Activated T-cell treated with anti-CD3 and anti-CD28 coated beads for 24 hours (primary cell): ENCODE measurements at places on chromosomes 7 and 10.

GRCh38 chr10:129857242-129857960 is 106.7 kb downstream of the EBF3 start:
- DNase-seq, result no peak

DNA sequence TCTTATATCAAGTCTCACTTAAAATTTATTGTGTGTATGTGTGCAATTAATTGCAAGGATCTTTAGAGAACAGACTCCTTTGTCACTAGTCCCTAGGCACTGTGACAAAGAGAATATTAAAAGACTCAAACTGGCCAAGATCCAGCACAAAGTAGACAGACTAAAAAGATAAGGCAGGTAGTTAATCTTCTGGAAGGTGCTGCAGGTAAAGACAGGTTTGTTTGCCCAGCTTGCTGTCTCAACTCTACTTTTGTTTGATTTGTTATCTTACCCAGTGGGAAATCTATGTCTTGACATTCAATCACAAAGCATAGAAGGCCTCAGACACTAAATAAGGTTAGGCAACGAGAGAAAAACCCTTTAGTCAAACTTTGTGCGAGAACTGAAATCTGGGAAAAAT is 807.9 kb upstream of the LRRN3 start:
- no peak for DNase-seq

DNA sequence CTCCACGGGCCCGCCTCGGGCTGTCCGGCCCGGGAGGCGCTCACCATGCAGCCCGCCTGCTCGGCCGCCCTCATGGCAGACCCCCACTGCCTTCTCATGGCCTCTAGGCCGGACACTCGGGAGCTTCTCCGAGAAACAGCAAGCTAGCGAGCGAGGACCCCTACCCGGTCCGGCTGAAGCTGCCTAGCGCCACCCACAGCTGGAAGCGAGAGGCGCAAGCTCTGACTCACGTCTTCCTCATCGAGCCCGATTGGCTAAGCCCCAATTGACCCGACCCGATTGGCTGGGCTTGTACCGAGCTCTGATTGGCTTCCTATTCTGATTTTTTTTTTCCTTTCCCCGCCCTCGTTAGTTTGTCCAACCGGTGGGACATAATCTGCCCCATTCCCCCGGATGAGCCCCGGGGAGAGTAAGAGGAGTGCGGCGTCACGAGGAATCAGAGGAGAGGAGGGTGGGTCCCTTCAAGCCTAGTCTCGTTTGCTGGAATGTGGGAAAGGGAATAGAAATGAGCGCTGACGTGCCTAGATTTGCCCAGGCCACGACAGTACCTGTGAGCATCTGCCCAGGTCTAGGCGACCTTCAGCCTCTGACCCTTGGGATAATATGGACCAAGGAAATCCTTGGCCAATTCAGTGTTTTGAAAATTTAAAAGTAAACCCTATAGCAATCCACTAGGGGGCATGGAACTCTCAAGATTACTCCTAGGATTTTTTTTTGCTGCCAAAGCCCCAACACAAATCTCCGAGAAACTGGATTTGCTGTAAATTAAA is at the start of gene TYSND1:
Gene TYSND1 (minus strand): TSS at position 212 of the 770 bp plus-strand sequence. CDS start 114 bp downstream, at position 98.
- peak; percentile 89 for DNase-seq

DNA sequence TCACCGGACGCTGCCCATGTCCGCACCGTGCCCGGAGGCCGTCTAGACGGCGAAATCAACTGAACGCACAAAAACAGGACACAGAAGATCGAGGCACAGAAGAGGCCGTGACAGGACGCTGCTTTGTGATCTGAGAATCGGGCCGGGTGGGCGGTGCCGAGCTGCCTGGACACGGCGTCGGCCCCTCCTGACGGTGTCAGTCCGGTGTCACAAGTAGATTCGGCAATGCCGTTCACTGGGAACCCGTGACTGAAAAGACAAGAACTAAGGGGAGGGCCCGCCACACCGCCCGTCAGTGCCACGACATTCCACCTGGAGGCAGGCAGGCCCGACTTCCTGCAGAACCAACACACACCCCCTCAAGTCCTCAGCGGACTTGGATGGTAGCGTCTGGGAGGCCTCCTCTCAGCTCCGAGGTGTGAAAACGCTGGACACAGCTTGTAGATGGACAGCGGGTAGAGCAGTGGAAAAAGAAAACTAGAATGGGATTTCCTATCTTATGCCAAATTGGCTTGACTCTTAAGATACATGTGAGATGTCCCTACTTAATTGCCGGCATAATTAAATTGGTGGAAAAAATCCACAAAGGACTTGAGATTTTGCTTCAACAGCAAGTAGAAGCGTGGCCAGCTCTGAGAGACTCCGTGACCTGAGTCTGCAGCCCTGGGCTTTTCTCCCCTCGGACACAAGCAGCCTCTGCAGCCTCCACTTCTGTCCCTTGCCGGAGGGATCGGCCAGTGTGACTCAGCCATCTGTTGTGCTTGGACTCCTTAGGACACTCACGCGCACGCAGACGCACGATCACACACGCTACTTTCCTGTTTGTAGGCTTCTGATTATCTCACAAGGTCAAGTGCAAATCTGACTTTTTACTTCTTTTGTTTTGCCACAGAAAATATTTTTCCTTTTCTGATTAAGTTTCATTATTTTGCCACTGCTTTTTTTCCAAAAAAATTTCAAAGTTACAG is 269.0 kb downstream of the DIP2C start:
- no peak for DNase-seq

DNA sequence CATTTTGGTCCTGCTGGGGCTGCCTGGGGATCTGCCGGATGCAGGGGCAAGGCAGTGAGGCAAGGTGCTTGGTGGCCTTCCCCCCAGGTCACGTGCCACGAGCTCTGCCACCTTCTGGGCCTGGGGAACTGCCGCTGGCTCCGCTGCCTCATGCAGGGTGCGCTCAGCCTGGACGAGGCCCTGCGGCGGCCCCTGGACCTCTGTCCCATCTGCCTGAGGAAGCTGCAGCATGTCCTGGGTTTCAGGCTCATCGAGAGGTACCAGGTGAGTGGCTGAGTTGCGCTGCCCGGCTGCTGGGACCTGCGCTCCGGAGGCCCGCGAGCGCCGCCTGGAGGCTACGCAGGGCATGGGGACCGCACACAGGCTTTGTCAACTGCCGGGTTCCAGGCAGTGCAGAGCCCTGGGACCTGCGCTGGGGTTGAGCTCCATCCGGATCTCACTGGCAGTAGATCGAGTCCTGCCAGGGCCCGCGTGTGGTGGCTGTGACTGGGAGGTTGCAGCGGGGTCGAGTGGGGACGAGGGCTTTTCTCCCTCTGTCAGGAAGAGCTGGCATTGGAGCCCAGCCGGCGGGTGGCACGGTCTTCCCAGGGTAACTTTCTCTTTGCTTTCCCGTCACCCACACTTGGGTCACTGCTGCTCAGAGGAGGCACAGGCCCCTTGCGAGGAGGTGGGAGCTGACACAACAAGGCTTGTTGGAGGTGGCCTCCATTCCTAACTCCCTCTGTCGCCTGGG is 21.7 kb downstream of the AMZ1 start:
- peak; percentile 67 for DNase-seq

DNA sequence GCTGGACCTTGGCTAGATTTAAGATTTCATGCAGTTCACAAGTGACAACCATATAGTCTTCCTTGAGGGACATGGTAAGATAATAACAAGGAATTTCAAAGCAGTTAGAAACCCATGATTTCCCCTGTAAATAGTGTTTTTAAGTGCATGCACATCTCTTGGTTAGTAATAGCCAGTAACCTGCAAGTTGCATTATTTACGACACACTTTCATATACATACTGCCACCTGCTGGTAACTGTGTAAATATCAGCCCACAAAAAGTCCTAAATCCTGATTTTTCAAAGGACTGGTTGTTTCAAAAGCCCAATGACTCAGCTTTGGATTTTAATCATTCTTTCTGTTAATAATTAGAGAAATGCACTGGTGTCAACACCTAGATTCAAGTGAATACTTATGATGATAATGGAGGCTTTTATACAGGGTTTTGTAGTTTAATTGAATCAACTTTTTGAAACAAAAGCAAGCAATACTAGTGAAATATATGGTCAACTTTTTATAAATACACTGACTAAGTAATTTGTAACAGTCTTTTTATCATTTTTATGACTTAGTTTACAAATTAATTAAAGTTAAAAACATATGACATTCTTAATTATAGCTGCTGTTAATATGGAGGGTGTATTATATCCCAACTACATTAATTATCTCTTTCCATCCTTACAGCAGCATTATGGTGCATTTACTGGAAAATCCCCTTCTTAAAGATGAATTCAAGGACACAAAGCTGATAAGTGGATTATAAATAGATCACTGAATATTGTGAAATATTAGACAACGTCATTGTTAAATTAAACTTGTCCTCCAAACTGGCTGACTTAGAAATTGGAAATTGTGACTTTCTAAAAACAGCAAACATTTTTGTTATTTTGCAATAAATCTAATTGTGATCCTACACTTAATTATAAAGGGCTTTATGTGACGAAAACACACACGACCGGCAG is 367.7 kb upstream of the SEMA3D start:
- no peak for DNase-seq

- no peak for DNase-seq
These were observed 47.8 kb upstream of the TMEM243 start for GRCh38 chr7:87267239-87267900.

DNA sequence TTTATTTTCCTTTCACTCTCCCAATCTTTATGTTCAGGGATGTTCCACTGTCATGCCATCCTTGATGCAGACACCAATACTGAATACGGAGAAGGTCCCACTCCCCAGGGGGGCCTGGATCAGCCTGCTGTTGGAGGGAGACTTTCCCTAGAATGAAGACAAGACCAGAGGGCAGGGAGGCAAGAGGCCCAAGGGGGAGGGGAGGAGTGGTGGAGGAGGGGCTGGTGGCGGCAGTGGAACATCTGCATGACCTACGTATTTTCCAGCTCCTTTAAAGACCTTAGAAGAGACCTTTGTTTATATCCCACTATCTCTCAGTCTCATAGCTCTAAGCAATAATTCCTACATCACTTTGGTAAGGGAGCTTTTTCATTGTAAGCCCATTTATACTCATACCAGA is 183.0 kb downstream of the HECW1 start:
- no peak for DNase-seq

DNA sequence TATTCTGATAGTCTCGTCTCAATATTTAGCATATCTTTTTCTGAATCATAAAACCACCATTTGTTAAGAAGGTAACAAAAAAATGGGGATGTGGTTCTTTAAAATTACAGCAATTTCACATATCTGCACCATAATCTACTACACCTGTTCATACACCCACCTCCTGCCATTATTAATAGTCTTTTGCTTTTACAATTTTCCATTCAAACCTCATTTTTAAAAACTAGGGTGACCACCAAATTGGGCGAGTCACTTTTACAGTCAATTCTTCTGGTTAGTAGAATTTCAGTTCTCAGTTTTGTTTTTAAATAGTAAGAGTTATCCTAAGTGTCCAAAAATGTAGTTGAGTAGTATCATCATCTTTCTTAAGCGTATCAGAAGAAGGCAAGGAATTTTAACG is 48.4 kb upstream of the GSAP start:
- DNase-seq, result no peak

DNA sequence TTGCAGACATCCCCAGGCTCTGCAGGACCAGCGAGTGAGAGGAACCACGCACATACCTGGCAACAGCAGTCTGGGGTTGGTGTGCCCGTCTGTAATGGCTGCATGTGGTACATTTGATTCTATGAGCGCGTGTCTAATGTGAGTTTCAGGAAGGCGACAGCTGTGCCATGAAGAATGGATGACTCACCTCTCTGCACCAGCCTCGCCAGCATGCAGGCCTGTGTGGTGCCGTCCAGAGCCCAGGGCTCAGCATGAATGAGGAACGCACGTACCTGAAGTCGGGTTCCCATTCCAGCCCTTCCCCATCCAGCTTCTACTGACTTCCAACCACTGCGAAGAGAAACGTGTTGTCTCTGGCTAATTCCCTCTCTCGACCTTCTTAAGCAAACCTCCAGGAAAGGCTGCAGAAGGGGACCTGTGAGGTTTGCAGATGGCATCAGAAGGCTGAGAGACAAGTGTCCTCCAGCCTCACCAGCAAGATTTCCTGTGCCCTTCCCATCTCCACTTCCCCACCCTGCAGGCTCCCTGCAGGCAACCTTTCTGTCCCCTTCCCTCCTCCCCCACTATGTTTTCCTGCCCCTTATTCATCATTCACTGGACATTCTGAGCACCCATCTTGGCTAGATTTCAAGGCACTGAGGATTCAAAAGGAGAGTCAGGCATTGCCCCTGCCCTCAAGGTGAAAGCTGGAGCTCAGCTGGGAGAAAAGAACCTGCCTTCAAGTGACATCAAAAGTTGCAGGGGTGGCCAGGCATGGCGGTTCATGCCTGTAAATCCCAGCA is 54.3 kb downstream of the ASB13 start:
- DNase-seq, result no peak

GRCh38 chr10:88288320-88289059 is 294.6 kb downstream of the RNLS start:
- DNase-seq, result no peak

GRCh38 chr7:106895246-106895864 is 30.3 kb downstream of the PIK3CG start:
- DNase-seq, result no peak

- DNase-seq, result no peak
These were observed 494.3 kb downstream of the GALNT17 start for GRCh38 chr7:71626206-71626605.

DNA sequence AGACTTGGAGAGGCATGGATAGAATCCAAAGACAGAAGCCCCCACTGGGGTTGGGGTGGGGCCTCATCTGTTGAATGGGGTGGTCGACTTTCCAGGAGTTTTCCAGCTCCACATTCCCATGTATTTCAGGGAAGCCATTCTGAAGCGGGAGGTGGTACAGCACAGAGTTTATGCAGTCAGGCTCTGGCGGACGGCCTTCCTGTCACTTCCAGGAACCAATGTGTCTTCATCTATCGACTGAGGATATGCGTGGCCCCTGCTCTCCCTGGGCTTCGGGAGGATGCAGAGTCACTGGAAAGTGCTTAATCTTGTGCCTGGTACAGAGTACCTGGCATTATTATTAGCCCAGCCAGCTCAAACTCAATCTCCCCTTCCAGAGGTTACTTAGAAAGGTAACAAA is 26.3 kb downstream of the DOCK1 start:
- no peak for DNase-seq

DNA sequence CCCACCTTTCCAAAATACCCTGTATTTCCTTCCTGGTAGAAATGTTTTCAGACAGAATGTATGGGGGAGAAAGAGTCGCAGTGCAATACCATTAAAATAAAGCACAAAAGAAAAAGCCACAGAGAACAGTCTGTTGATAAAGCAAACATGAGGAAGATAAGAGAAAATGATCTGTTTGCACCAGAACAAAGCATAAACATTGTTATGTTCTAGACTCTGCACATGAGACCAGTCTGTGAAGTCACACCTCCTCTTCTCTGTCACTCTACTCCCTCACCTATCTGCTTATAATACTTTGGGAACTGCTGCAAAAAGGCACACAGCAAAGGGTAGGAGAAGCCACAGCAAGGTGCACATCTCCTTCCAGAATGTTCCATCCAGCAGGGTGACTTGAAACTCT is 67.2 kb upstream of the LRGUK start:
- no peak for DNase-seq

DNA sequence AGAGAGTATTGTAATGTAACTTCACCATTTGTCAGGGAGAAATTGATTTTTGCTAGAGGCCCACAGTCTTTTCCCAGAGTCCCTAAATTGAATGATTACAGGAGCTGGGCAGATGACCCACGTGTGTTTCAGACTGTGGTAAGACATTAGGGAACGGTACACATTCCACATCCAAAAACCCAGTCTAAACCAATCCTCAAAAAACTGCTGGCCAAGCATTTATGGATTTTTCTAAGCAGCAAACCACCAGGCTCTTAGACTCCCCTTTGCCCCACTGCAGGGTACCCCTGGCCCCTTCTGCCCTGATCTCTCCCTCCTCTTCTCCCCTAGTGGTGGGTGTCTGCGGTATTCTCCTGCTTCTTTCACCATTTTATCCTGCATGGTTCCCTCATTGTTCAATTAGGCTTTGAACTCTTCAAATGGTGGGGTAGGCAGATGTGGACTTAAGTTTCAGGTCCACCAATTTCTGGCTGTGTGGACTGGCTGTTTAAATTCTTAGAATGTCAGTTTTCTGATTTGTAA is 135.5 kb upstream of the SORCS3 start:
- DNase-seq, result no peak
